ENCODE measurements at places on chromosomes 7 and 10.

- DNase-seq: no peak
Measured at GRCh38 chr10:110349831-110350230, 45.1 kb upstream of the SMNDC1 start.

GRCh38 chr7:85144771-85145170, 42.1 kb downstream of the SEMA3D start:
- no peak for DNase-seq

- DNase-seq: no peak
Measured at GRCh38 chr10:56745490-56745889, 384.4 kb upstream of the ZWINT start.

GRCh38 chr7:133887459-133887858, 239.7 kb upstream of the LRGUK start:
- no peak for DNase-seq
